ENCODE measurements at places on chromosomes 6 and 20. TPM values are rescaled to one million over a fixed set of nuclear protein-coding genes. Genes with fewer than 3 reads are reported as not detected.

DNA sequence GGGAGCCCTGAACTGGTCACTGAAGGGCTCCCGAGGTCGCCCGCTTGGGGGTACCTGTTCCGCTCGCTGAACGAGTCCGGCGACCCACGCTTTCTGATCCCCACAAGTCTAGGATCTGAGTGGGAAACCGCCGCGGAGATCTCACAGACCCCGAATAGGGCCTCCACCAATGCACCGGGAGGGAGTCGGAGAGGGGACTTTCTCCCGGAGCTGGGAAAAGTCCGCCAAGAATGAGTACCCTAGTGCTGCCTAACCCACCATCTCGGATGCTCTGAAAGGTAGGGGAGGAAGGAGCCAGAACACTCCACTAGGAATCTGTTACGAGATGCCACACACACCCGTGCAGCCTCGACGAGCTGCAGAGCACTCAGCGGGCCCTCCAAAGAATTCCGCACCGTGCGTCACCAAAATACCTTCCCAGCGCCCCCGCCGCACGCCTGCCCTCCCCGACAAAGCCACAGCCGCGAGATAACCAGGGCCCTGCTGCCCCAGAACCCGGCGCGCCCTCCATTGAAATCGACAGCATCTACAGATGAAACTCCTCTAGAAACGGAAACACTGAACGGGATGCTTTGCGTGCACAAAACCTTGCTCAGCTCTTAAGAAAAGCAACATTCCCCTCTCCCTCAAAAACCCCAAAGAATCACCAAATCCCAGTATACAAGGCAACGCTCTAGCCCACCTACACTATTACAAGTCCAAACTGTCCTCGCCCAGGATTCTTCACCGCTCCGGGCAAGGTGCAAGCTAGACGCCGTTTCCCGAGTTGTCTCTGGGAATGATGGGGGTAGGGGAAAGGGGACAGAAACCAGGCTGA is 686 bp downstream of the COL12A1 start:
- DNase-seq: peak; percentile 80

- no peak for DNase-seq
Measured at GRCh38 chr6:47371139-47371869, 61.6 kb upstream of the TNFRSF21 start.

DNA sequence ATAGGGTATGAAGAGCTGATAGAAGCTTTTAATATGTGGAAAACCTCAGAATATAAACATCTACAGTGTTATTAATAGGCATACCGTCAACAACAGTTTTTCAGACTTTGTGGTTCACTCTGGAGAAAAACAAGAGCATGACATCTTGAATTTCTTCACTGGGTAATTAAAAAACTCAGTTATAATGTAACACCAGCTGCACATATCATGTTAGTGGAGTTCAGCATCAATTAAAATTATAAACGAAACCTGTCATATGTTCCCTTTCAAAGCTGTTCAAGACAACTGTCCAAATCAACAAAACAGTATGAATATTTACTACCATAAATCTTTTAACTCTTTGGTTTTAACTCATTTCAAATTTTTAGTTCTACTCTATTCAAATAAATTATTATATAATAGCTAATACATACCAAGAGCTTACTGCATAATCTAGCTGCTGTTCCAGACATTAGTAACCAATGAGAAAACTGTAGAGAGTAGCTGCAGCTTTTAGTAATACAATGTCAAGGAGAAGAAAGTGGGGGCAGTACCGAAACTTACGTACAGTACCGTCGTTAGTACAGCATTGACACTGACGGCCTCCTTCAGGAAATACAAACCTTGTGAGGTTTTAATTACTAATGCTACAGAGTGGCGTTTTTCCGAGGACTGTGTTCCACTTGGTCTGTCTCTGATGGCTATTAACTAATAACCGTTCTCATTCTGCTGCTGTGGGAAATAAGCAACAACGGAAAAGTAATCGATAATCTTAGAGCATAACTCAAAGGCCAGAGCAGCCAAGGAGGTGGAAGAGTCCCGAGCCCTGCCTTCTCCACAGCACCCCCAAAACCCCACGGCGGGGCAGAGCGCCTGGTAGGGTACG is 532 bp upstream of the PM20D2 start:
- DNase-seq: peak; percentile 15

DNA sequence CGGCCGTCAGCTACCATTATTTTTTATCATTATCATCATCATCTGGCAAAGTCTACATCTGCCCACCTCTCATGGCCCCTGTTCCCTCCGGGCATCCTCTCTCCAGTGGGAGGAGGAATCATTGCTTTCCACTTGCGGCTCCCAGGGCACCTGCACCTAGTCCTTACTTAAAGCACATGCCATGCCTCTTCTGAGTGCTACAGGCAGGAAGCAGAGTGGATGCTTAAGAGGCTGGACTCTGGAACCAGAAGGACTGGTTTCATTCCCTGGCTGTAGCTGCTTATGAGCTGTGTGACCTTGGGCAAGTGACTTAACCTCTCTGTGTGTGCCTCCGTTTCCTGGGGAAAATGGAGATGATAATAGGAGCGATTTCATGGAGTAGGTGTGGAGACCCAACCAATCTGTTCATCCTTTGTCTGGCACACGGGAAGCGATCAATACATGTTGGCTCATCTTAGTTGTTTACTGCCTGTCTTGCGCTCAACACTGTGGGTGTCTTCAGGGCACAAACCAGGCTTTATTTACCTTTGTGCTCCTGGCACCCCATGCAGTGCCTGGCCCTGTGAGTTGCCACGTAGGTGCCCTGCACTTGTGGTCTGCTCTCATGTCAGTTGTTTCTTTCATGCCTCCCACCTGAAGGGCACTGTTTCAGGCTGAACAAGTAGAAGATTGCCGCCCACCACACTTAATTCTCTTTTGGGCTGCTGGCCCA is 317.0 kb upstream of the SULF2 start:
- DNase-seq: no peak

DNA sequence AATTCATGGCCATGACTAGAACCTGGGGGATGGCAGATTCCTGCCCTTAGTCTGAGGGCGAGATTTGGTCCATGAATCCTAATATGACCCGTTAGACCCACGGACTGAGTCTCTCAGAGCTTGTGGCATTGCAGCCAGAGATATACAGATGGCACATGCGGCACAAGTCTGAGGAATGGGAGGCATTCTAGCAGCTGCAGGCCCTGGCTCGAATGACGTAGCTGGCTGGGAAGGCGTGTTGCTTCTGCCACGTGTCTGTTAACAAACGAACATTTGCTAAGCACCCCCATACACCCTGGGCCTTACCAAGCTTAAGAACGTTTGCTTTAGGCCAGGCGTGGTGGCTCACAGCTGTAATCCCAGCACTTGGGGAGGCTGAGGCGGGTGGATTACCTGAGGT is 68.0 kb downstream of the CD164 start:
- no peak for DNase-seq

GRCh38 chr20:36818861-36819260 is 45.3 kb upstream of the DSN1 start:
- DNase-seq: no peak

- DNase-seq: no peak
Measured at GRCh38 chr20:57584768-57585461, 24.0 kb downstream of the PCK1 start.

DPPA5 gene
- total RNA-seq: not detected

- no peak for DNase-seq
Measured at GRCh38 chr20:56865055-56865454, 235.9 kb downstream of the TFAP2C start.

- peak; percentile 92 for DNase-seq
Measured at GRCh38 chr20:50292591-50293283, 102.1 kb downstream of the CEBPB start.

DNA sequence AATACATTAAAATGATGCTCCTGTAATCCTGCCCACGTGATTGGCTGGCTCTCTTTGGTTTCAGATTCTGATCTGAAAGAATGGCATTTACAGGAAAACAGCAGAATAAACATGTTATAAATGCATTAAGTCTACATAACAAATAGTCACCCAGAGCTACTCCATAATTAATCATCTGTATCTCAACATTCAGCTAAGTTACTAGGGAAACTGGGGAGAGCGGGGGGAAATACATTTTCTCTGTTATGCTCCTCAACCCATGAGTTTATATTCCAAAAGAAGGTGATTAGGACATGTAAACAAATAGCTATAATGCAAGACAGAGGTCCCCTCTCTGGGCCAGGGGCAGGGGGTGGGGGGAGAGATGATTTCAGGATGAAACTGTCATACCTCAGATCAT is 58.5 kb downstream of the MAP7 start:
- no peak for DNase-seq

- peak; percentile 98 for DNase-seq
Measured at GRCh38 chr6:85464722-85465150, 14.9 kb downstream of the NT5E start.

DNA sequence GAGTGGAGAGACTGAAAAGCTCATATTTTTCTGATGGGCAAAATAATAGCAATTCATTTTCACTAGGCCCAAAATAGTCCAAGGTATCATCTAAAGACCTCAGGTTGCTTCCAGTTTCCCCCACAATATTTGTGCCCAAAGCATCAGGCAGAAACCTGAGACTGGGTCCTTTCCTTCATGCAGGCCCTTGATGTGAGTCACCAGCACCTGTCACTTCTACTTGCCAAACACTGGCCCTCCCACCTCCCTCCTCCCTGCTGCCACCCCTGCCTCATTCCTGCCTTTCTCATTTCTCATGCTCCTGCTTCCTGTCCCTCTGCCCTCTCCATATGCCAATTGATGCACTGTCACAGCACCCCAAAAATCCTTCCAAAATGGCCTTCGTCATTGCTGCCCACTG is 230.4 kb upstream of the CST7 start:
- DNase-seq: no peak

- DNase-seq: no peak
Measured at GRCh38 chr6:7899889-7900213, 10.7 kb downstream of the TXNDC5 start.

GRCh38 chr6:121055572-121056163 is 278.6 kb downstream of the TBC1D32 start:
- peak; percentile 25 for DNase-seq

GRCh38 chr6:167848783-167849182 is 22.1 kb downstream of the AFDN start:
- no peak for DNase-seq

- no peak for DNase-seq
Measured at GRCh38 chr6:10425176-10425974, 10.5 kb upstream of the TFAP2A start.

GRCh38 chr6:84522135-84522549 is 242.3 kb downstream of the TBX18 start:
- peak; percentile 86 for DNase-seq

- no peak for DNase-seq
Measured at GRCh38 chr6:166453651-166454050, 70.9 kb upstream of the MPC1 start.

DNA sequence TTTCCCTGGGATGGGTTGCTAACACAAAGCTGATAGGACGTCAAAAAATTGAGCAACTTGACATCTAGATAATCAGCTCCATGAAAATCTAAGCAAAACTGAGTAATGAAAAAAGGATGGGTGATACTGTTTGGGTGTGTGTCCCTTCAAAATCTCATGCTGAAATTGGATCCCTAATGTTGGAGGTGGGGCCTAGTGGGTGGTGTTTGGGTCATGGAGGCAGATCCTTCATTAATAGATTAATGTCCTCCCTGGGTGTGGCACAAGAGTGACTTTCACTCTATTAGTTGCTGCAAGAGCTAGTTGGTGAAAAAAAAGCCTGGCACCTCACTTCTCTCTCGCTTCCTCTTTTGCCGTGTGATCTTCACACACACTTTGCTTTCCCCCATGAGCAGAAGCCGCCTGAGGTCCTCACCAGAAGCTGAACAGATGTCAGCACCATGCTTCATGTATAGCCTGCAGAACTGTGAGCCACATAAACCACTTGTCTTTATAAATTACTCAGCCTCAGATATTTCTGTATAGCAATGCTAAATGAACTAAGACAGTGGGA is 160.9 kb downstream of the FRK start:
- DNase-seq: no peak

GRCh38 chr6:15048367-15048766 is 197.5 kb upstream of the JARID2 start:
- no peak for DNase-seq

DNA sequence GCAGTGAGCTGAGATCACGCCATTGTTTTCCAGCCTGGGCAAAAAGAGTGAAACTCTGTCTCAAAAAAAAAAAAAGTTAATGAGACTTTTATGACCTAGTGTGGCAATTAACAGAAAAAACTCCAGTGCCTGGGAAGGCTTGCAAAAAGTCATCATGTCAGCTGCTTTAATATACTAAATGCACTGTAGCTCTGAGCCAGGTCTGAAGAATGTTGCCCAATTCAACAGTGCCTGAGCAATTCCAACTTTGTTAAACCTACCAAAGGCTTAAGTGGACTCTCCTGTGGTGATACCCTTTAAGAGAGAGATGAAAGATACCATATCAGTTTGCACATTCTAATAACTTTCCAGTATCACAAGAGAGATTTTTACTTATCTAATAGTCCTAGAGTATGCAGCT is 6.5 kb upstream of the ROS1 start:
- DNase-seq: no peak

- no peak for DNase-seq
Measured at GRCh38 chr6:157456524-157456829, 75.5 kb downstream of the ZDHHC14 start.

DNA sequence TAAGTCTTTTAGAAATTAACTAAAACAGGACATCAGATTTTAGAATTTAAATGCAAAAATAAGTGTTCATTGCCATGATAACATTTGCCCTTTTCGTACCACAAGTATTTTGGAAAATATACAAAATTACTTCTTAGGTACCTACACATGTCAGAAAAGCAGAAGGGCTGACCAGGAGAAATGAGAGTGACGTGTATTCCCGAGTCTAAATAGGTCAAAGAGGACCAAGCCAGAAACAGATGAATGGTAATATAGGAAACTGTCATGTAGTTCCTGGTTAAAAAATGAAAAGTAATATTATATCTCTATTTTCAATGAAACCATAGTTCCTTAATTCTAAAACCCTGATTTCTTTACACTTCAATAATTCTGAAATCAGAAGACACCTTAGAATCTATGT is 126.2 kb downstream of the IPCEF1 start:
- no peak for DNase-seq

SYCP2 gene
- 1.7 TPM for total RNA-seq

DNA sequence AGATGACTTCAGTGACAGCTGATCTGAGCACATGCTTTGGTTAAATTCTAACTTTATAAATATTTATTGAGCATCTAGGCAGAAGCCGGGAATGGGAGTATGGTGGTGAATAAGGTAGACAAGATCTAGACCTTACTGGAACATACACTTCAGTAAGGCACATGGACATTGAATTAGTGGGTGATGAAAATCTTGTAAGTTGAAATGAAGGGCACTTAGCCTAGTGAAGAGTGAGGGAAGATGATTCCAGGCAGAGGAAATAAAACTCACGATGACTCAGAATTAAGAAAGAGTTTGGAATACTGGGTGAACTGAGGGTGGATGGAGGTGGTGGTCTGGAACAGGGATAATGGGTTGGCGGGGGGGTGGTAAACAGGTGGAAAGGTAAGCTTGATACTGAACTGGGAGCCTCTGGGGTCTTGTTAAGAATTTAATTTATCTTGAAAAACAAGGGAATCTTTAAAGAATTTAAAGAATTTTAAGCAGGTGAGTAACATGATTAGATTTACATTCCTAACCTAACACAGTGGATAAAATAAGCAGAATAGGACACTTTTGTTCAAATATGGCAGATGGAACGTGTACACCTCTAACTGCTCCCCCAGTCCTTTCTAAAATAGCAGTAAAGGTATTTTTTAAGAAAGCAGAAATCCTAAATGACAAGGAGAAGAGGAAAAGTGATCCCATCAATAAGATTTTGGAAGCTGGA is 75.2 kb upstream of the ARHGAP18 start:
- DNase-seq: no peak
